ENCODE measurements at places on chromosomes 12 and 14.

DNA sequence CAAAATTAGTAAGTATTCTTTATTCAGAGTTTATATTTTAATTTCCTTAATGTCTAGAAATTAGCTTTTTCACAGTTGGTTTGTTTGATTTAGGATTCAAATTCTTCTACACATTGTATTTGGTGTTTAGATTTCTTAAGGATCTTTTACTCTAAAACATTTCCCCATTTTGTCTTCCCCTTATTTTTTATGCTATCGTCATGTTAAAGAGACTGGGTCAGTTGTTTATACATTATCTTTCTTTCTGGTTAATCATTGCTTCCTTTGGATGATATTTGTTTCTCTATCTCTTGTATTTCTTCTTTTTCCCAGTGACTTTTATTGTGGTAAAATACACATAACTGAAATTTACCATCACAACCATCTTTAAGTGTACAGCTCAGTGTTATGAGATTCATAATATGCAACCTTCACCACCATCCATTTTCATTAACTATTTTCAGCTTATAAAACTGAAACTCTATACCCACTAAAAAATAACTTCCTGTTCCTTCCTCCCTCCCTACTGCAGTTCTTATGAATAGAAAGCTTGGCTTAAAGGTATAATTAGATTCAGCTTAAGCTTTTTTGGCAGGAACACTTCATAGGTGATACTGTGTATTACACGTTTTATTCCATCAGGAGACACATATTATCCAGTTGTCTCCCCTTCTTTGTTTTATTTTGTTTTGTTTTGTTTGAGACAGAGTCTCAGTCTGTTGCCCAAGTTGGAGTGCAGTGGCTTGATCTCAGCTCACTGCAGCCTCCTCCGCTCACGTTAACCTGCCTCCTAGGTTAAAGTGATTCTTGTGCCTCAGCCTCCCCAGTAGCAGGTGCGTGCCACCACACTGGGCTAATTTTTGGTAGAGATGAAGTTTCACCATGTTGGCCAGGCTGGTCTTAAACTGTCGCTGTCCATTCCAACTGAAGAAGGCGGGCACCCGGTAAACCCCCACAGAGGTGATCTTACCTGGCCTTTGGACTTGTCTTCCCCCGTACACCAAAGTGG, 45.0 kb downstream of the NOPCHAP1 start:
- no peak for DNase-seq

DNA sequence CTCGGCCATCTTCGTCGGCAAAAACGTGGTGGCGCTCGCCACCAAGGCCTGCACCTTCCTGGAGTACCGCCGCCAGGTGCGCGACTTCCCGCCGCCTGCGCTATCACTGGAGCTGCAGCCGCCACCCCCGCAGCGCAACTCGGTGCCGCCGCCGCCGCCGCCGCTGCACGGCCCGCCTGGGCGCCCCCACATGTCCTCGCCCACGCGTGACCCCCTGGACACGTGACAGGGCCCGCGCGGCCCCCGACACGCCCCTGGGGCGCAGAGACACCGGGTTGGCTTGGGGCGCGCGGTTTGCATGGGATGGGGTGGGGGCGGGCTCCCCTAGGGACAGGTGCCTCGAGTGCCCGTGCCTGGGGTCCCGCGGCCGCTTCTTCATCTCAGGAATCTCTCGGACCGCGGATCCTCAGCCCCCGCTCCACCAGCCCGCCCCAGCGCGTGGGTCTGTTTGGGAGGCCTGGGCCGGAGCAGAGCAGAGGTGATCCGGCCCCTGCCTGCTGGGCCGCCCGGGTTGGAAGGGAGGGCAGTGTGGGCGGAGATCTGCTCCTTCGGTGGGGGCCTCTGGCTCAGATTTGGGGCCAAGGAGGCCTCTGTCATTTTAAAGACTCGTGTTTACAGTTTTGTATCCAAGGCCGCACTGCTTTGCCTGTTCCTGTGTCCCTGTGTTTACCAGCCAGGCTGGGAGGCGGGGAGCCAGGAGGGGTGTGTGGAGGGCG, 3.3 kb downstream of the TMEM121 start:
- DNase-seq = no peak

- DNase-seq = peak; percentile 60
Observed at GRCh38 chr12:83185241-83185640, 498.5 kb downstream of the TMTC2 start.

GRCh38 chr12:75556311-75556899, 45.0 kb upstream of the KRR1 start:
- no peak for DNase-seq

DNA sequence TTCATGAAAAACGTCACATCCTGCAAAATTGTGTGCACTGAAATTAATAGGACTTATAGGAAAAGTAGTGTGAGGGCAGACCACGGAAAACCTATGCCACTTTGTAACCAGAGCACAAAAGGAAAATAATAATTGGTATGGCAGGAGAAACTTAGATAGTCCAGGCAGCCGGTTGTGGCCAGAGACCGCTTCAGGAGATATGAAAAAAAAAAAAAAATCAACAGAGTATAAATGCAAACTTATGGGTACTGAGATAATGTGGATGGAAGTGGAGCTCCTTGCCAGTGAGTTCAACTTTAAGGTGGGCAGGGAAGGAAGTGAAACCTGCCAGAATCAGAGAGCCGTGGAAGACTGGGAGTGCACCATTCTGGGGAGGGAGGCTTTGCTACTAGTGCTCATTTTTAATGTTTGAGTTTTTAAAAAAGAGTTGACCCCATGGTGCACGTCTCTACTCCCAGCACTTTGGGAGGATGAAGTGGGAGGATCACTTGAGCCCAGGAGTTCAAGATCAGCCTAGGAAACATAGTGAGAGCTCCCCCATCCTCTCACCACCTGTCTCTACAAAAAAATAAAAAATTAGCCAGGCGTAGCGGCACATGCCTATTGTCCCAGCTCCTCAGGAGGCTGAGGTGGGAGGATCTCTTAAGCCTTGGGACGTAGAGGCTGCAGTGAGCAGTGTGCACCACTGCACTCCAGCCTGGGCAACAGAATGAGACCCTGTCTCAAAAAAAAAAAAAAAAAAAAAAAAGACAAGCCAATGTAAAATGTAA, 34.3 kb upstream of the METAP2 start:
- DNase-seq = no peak

DNA sequence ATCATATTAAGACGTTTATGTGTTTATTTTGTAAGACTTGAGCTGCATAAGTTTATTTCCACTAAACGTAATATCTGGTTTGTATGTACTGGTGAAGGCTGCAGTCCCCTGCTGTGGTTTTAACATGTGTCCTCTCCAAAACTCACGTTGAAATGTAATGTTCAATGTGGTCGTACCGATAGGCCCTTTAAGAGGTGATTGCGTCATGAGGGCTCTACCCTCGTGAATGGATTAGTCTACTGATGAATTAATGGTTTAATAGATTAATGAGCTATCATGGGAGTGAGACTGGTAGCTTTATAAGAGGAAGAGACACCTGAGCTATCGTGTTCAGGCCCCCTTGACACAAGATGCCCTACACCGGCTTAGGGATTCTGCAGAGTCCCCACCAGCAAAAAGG, 14.9 kb downstream of the LRIG3 start:
- no peak for DNase-seq

DNA sequence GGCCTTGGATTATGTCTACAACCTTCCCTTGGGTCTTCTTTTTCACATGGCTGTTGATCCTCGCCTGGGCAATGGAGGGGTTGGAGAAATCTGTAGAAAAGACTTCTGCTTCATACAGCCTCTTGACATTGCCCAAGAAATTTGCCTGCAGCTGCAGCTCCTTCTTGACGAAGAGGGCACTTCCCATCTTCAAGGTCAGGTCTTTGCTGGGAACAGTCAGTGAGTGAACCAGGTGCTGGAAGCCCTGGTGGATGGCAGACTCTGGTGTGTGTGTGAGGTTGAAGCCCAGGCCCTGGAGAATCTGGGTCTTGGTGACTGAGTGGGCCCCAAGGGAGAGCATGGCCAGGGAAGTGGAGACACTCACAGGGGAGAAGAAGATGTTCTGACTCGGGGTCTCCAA, 6.7 kb downstream of the SERPINA9 start:
- DNase-seq = no peak
